ENCODE measurements at places on chromosomes 2 and 18.

GRCh38 chr18:10514082-10514481, 11.7 kb upstream of the NAPG start:
- no peak for DNase-seq

GRCh38 chr18:1968801-1969498, 602.4 kb downstream of the METTL4 start:
- no peak for DNase-seq

- DNase-seq, result no peak
These were observed 115.4 kb downstream of the MCFD2 start for GRCh38 chr2:46800218-46800617.

- no peak for DNase-seq
These were observed 238.3 kb downstream of the SLC8A1 start for GRCh38 chr2:40213619-40214018.

DNA sequence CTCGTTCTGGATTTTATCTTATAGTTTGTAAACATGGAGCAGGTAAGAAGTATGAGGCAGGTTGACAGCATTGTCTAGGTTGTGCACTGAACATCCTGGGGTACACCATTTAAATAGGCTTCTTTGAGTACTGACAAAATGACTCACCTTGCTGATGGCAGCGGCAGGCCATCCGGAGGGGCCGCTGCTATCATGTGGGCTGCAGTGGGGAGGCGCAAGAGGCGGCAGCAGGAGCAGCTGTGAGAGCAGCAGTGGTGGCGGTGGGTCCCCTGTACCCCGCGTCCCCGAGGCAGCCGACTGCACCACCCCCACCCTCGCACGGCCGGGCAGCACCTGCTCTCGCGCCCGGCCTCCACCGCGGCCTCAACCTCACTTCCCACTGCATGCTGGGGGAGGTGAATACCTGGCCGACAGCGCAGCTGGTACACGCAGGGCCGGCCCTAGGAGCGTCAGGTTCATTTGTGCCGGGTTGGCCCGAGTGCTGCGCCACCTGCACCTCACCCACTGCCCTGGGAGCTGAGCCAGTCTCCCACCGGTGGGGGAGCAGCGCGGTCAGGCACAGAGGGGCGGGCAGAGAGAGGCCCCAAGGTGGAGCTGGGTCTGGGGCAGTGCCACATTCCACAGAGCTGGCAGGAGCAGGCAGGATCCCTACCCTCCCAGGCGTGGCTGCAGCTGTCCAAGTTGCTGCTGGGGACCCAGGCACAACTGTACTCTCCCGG, 154.5 kb upstream of the RBMS1 start:
- DNase-seq, result peak; percentile 23

GRCh38 chr2:162073888-162074631, at the start of gene DPP4:
Gene DPP4, minus strand, starts transcription at chr2:162074215. Its CDS starts 234 bp downstream, at chr2:162073981.
- DNase-seq, result no peak

Measured in breast epithelium (tissue), 4 donors.